ENCODE measurements at places on chromosomes 12 and 14. TPM values are rescaled to one million over a fixed set of nuclear protein-coding genes. Genes with fewer than 3 reads are reported as not detected.

Gene GPR135
- 1.4 TPM for total RNA-seq

Gene KCNK13
- total RNA-seq, result 0.07 TPM

Gene SMOC1
- not detected for total RNA-seq

Gene DMAC2L
- 16.9 TPM for total RNA-seq
